T-helper 22 cell (primary cell): ENCODE measurements at places on chromosomes 6 and 20.

DNA sequence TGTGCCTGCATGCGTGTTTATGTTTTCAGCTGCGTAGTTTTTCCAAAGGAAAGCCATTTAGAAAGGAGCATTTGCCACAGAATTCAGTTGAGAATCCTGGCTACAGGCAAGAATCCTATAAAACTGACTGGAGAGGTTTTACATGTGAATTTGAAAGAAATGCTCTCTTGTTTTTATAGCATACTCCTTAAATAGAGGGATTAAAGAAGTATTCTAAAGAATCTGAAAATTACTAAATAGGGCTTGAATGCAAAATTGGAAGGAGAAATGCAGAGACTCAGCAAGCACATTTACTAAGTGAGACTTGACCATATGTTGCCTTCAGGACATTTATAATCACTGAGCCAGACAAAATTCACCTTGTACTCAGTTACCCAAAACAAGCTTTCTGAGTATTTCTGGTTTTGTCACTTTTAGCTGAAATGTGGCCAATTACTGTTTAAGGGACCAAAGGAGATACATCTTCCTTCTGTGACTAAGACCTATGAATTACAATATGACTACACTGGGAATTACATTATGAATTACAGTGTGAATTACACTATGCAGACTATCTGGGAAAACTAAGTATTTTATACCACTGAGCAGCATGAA, 107.4 kb upstream of the ASCC3 start:
- no peak for DNase-seq

GRCh38 chr6:148513145-148514071, 170.8 kb downstream of the SASH1 start:
- no peak for DNase-seq

- no peak for DNase-seq
Observed at GRCh38 chr6:161557333-161558107, 283.7 kb upstream of the AGPAT4 start.

DNA sequence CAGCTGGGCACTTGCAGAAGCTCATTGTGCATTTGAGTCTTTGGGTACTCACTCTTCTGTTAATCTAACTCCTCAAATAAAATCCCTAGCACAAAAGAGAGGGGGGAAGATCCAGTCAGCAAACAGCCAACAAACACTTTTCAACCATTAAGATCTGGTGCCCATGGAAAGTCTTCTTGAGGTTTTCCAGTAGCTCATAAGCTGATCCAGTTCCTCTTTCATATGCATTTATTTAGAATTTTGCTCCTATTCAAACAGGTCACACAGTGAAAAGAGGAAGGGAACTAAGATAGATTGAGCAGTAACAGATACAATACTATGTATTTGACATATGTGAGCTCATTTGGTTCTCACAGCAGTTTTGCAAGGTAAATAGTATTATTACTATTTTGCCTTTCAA, 38.6 kb downstream of the HLA-DPB1 start:
- no peak for DNase-seq

- DNase-seq, result no peak
Observed at GRCh38 chr6:125802383-125802782, 11.6 kb downstream of the NCOA7 start.

DNA sequence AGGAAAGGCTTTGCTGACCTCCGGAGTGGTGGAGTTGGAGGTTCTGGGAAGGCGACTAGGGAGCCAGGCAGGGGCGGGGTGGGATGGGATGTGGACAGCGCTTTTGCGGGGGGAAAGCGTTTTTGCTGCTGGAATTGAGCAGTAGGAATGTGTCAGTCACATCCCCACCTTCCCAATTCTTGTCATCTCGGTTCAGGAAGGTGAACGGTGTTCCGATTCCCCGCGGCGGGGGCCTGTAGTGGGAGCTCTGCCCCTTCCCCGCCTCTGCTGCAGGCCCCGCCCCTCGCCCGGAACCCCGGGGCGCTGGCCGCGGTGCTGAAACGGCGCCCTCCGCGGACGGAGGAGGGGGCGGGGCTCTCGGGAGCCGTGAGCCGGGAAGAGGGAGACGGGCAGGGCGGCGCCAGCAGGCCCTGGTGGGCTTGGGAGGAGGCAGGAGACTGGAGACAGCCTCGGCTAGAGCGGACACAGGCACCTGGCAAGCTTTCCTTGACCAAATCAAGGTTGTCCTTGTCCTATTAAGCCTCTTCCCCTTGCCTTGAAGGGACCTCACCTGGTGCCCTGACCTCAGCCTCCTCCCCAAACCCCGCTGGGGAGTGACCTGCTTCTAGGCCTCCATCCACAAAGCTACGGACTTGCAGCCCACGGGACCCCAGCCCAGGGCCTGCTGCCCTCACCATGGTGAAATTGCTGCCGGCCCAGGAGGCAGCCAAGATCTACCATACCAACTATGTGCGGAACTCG, at the start of gene LHFPL5:
TSS of gene LHFPL5 (plus strand) at position 357 of the 741 bp plus-strand sequence. CDS start at position 676, 319 bp downstream.
- no peak for DNase-seq

DNA sequence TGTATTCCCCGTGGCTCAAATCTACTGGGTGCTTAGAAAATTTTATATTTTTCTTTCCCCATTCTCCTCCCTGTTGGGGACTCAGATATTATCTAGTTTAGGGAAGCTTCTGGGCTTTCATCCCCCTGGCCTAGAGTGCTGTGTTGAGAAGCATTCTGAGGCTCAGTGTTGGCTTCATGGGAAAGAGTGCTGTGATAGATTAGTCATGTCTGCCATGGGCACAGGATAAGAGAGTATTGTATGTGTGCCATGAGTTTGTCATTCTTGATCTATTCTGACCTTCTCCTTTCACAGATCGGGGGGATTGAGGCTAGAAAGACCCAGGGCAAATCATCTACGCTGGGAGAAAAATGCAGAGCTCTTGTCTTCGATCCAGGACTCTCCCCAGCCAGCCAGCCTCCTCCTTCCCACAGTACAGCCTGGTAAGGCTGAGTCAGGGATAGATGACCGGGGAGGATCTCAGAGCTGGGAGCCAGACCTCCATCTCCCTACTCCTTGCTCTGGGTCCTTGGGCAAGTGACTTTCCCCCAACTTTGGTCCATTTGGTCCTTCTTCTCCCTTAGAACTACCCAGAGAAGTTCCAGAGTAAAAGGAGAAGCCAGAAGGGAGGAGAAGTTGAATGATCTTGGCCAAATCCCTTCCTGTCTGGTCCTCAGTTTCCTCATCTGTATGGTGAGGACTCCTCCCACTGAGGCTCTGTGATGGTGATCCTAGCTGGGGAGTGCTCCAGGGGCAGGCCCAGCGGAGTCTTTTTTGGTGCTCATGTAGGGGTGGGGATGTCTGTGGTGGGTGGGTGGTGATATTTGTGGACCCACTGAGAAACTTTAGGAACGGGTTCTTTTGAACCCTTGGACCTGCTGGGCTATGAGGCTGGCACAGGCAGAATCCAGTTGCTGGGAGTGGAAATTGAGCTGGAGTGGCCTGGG, 5.0 kb downstream of the SRC start:
- no peak for DNase-seq

DNA sequence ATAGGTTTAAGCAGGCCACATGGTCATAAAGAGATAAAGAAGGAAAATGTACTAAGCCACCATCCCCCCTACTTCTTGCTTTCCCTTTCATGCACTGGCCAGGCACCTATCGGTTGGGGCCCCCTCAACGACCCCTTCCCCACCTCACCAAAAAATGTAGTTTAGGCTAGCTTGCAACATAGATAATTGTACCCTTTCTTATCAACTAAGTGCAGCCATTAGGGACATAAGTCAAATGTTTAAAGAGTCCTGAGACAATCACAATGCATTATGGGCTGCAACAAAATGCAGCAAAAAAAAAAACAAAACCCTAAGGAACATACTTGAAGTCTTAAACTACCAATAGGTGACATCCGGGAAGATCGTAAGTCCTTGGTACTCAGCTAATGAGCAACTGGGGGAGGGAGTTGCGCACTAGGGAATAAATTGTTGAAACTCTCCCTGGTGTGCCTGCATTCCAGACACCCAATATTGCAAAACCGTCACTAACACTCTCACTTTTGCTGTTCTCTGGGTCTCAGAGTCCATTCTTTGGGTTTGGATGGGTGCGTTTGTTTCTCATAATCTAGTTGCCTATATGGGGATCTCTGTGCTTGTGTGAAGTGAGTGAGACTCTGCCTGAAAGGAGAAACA, 12.4 kb upstream of the HLA-G start:
- DNase-seq, result no peak

GRCh38 chr6:125631165-125631564, 118.3 kb upstream of the HEY2 start:
- DNase-seq, result no peak

GRCh38 chr6:34157236-34157830, 11.4 kb upstream of the GRM4 start:
- no peak for DNase-seq

DNA sequence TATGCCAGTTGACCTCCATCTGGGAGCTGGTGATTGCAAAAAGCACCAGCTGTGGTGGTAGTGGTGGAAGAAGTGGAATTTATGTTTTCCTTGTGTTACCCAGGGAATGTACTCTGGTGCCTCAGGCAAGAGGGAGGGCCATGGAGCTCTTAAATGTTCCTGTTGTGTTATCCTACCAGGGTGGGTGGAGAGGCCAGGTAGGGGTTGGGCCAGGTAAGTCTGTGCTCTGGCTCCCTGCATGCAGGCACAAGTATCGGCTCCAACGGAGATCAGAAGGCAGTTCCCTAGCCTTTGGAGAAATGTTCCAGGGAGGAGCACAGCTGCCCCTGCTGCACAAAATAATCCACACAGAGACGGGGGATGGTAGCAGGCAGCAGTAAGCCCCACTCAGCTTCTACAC, 419.3 kb upstream of the EYS start:
- no peak for DNase-seq

- no peak for DNase-seq
Observed at GRCh38 chr6:169168302-169168630, 85.4 kb downstream of the THBS2 start.

GRCh38 chr6:36616893-36617521, 22.8 kb downstream of the SRSF3 start:
- DNase-seq, result no peak

GRCh38 chr6:51472745-51473487, 614.5 kb downstream of the PKHD1 start:
- no peak for DNase-seq

GRCh38 chr6:130313206-130313605, 52.6 kb upstream of the TMEM200A start:
- no peak for DNase-seq

DNA sequence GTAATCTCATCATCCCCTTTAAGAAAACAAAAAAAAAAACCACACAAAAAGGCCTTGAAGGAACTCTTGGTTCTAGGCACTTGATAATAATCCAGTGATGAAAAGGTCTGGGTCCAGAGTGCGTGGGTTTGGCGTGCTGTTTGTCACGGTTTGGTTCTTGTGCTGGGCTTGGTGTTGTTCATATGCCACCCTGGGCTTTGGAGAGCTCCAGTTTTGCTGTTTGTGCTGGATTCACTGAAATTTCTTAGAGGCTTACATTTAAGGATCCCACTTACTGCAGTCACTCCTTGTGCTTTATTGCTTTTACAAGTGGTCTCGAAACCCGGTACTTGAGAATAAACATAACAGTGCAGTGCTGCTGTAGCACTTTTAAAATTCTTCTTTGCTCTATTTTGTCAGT, 68.8 kb upstream of the XRN2 start:
- no peak for DNase-seq

- no peak for DNase-seq
Observed at GRCh38 chr6:139744891-139745290, 370.4 kb upstream of the CITED2 start.

DNA sequence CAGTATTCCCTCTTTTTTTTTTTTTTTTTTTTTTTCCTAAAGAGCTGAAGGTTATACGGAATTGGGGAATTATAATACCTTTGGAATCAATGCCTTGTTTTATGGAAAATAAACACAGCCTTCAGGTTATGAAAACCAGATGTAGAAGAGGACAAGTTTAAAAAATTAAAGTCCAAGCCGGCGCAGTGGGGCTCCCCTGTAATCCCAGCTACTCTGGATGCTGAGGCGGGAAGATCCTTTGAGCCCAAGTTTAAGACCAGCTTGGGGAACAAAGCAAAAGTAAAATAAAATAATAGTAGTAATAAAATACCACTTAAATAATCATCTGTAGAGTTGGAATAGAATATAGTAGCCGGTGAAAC, 57.3 kb downstream of the TRIM38 start:
- DNase-seq, result no peak

- no peak for DNase-seq
Observed at GRCh38 chr6:87723170-87724078, 21.4 kb upstream of the AKIRIN2 start.

DNA sequence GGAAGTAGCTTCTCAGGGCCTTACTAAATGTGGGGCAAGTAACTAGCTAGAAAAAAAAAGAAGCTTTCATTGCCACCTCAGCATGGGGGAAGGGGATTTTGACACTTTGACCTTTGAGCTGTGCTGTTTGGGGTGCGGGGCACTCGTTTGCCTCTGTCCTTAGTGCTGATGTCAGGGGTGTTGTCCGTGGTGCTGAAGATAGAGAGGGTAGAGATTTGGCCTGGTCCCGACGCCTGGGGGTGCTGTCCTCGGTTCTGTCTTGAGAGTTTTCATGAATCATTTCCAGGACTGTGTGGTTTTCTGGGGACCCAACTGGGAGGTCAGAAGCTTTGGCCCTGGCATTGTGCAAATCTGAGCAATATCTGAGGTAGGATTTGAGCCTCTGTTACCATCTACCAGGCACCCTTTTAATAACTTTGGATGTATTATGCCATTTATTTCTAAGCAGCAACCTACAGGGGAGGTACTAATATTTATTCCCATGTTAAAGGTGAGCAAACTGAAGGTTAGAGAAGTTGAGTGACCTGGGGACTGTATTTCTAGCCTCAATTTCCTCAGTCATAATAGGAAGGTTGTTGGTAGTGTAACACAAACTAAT, 78.0 kb downstream of the DLGAP4 start:
- no peak for DNase-seq

DNA sequence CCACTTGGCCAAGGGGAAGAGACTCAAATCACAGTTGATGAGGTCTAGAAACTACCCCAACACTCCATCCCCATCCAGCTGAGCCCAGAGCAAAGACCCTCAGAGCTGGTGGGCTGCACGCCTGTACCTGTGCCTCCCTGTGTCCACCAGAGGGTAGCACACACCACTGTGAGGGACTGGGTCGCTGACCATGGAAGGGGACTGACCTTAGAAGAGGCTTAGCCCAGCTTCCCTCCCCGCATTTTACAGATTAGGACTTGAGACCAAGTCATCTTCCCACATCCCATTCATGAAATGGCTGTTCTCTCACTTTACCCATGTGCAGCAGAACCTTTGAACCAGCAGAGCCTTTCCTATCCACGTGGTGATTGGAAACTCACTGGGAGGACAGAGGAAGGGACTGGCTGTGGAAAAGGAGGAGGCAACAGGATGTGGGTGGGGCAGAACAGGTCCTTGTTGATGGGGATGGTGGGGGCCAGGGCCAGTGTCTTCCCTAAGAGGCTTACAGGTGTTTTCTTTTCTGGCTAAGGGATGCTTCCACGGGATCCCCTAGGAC, 44.3 kb downstream of the CPXM1 start:
- no peak for DNase-seq

- DNase-seq, result no peak
Observed at GRCh38 chr6:17666646-17667045, 40.1 kb downstream of the NUP153 start.

GRCh38 chr6:40907198-40907701, 131.8 kb downstream of the UNC5CL start:
- no peak for DNase-seq

- no peak for DNase-seq
Observed at GRCh38 chr6:158053377-158054313, 72.0 kb downstream of the SYNJ2 start.

GRCh38 chr6:14470671-14471070, 353.1 kb downstream of the CD83 start:
- DNase-seq, result no peak
